ENCODE measurements at places on chromosomes 7 and 10.

DNA sequence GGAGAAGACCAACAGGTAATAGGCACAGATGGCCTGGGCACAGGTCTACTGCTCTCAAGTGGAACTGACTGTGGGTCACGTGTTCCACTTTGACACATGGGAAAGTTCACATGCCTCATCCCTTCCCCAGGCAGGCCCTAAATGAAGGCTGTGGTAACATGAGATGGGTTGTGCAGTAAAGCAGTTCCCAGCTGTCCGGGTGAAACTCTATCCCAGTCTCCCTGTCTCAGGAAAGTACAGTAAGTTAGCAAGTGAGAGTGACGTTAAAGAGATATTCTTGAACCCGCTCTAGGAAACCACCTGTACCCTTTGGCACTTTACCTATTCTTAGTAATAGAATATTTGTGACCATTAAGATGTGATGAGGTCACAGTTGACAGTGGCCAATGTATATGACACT is 343.7 kb upstream of the AOAH start:
- DNase-seq, result peak; percentile 96

DNA sequence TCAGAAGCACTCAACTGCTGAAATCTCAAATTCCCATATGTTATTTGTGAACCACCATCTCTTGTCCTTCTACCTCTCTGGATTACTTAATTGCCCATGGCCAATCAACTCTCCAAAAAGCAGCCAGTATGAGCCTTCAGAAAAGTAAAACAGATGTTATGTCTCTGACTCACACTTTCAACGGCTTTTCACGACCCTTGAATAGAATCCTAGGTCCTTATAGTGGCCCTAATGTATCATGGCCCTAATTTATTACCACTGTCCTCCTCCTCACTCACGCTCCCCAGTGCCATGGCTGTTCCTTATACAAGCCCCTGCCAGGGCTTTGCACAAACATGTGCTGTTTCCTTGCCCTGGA is 20.0 kb downstream of the ZNF438 start:
- DNase-seq, result peak; percentile 60

DNA sequence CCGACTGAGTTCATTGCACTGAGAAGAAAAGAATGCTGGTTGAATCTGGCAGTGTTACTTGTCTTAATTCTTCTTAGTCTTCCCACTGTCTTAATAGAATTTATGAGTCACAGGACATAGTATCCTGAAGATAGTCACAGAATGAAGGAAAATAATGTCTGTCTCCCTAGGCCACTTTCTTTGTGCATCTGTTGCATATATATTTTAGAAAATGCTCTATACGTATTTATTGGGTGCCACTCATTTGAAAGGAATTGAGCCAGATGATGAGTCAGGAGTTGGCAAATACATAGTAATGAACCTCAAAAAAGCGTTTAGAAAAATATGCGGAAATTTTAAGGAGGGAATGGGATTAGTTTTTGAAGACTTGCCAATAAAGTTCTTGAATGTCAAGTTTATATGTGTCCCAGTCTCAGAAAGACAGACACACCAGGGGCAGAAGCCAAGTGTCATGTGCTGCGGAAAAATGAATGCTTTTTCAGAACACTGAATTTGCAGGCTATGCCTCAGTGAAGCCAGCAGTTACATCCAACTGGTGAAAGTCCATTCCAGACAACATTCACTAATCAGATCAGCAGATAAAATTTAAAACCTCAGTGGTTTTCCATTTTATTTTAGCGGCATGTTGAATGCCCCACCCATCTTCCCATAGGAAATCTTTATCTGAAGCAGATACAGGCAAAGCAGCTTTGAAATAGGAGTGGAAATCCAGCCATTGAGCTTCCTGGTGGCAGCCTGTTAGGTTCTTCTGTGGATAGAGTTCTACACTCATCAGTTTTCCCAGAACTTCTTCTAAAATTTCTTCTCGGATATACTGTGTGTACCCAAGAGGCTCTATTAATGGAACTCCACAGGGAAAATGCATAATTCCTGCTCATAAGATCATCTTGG is 308.4 kb downstream of the BICC1 start:
- peak; percentile 91 for DNase-seq

GRCh38 chr7:129110258-129110981 is 34.1 kb upstream of the TSPAN33 start:
- no peak for DNase-seq

DNA sequence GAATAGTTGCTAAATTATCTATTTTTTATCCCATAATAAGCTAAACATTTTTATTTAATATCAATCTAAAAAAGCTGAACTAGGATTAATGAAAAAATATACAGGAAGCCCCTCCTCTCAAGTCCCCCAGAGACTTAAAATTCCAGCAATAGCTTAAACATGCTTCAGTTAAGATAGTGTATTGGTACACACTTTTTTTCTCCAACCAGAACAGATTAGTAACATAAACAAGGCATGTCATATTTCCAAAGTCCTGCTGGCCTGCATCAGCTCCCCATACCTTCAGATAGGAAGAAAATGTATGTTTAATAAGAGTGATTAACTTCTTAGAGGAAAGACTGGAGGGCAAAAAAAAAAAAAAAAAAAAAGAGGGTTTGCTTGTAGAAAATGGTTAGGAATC is 7.1 kb downstream of the TBX20 start:
- DNase-seq, result no peak

DNA sequence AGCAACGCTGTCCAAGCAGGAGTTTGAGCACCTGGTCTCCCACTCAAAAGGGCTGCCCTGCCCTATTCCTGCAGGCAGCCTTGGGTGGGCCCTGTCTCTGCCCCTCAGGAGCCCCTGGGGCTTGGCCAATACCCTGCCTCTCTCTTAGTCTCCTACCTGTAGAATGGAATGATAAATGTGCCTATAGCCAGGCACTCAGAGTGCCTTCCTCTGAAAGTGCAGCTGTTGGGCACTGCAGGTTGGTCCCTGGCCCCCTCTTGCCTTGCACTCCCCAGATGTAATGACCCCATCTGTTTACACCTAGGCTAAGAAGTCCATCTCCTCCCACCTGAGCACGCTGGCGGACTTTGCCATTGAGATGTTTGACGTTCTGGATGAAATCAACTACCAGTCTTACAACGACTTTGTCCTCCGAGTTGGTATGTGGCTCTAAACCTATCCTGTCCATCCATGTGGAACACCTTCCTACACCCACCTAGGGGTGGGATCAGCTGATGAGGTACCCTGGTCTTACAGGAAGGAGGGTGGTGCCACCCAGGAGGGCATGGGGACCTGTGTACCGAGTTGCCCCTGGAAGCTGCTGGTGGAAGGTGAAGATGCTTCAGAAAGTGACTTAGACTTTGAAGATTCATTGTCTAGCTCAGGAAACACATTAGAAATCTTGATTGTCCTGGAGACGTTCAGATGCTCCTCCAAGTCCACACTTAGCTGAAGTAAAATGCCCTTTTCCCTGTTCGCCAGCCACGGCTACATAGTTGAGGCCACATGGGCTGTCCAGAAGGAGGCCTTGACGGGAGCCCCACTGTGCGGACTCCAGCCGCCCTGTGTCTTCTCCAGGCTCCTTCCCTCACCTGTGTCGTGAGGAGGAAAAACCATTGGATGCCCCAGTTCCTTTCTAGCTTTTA is 134.1 kb downstream of the ADCY1 start:
- no peak for DNase-seq

GRCh38 chr7:81594767-81595166 is 175.1 kb downstream of the HGF start:
- no peak for DNase-seq

DNA sequence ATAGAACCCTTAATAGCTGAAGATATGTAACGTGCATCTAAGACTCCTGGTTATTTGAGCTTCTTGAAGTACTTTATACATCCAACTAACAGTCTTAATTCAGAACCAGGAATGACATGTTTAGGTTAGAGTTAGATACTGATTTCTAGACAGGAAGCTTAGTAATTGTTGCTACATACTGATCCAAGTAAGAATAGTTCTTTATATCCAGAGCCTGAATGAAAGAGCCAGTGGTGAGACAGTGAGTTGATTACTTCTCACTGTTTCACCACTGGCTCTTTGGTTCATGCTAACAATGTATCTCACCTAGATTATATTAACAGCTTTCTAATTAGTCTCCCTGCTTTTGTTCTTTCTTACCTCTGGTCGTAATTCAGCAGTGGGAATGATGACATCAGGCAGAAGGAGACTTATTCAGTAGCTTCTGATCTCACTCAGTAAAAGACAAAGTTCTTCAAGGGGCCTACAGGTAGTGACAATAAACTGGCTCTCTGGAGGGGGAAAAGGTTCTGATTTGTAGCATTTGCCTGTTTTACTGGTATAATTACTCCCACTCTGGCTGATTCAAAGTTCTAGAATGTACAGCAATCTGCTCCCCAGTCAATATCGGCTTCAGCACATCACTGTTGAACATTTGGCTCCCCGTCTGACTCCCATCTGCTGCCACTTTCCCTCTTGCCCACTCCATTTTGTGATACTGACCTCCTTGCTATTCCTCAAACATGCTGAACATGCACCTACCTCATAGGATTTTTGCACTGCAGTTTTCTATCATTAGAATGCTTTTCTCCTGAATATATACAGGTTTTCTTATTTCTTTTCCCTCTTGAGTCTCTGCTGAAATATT is 29.1 kb downstream of the MCU start:
- DNase-seq, result no peak

DNA sequence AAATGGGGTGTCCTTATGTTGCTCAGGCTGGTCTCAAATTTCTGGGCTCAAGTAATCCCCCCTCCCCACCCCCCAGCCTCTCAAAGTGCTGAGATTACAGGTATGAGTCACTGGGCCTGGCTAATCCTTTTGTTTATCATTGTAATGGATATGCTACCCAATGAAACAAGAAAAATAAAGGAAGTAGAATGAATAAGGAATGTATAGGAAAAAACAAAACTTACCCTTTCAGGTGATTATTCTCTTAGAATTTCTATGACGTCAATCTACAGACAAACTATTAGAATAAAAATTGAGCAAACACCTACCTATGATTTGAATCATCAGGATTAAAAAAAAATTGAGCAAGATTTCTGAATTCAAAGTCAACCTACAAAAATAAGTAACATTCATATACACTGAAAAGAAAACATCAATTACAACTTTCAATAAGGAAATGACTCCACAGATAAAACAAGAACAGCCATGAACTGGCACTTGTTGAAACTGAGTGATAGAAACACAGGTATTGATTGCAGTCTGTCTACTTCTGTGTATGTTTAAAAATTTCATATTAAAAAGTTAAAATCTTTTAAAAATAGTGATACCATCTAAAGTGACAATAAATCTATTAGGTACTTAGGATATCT is 12.2 kb downstream of the ADAM12 start:
- DNase-seq, result peak; percentile 65

DNA sequence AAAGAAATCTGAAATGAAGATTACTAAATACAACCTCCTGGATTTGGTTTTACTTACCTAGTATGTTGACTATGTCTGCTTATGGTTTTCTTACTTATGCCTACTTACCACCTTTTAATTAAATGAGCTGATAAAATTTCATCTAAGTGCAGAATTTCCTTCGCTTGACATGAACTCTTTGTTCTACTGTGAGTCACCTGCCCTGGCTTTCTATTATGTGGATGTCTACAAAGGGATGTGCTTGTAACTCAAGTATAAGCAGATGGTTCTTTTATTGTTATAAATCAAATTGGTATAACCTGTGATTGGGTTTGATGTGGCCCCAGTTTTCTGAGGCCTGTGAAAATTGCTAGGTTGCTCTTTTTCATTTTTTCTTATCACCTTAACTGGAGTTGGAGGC is 389.1 kb upstream of the ANKRD30A start:
- no peak for DNase-seq

DNA sequence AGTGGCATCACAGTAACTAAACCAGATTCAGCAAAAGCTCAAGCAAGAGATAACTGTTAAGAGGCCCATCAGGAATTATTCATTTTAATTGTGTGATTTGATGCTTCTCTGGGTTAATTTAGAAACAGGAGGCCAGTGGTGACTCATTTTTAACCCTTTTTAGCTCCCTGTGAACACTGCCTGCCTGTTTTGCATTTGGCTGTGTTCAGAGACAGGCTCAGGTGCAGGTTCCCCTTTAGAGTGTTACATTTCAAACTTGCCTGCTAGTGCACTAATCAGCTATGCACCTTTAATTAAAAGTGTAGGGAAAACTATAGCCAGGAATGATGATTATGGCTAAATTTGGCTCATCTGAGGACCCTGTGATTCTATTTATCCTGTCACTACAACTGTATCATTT is 6.5 kb downstream of the STAMBPL1 start:
- DNase-seq, result no peak

DNA sequence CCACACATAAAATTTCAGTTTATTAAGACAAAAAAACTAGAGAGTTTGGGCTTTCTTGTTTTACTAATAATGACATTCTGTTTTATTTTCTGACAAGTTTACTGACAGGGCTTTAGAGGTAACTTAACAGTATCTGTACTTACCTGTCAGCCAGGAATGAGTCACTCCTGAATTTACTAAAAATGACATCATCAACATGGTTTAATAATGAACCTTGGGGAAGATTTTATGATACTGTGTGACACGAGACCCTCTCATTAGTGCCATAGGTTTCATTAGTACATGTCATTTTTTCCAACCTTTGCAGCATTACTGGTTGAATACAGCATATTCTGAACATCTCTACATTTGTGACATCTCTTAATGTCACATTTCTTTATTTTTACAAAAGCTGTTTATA is 131.1 kb downstream of the KCND2 start:
- DNase-seq, result no peak

DNA sequence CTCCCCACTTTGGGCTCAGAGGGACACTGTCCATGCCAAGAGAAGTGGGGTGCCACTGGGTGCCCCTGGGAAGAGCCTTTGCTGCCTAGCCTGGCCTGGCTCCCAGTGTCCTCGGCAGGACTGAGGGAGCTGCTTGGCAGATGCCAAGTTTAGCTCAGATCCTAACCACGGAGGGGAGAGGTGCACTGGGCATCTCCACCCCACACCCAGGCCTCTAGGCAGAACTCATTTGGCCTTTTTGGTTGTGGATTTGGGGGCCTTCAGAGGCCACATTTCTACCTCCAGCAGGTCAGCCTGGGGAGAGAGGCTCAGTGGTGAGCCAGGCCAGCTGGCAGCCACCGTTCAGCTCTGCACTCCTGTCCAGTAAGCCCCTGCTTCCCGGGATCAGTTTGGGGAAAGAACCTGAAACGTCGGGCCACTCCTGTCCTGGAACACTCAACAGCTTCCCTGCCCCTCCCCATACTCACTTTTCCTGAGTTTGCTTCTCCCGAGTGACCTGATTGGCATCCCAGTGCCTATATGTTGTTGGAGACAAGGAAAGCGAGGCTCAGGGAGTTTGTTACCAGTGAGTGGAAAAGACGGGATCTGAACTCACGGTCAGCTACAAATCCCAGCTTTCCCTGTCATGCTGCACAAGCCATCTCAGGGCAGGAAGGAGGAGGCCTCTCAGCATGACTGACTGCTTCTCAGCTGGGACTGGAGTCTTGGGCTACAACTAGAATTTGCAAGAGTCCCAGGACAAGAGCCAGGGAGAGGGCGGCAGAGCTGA is 11.2 kb upstream of the CXCL12 start:
- DNase-seq, result no peak

GRCh38 chr10:124344931-124345330 is 73.8 kb downstream of the OAT start:
- no peak for DNase-seq

GRCh38 chr7:17651863-17652385 is 288.4 kb downstream of the SNX13 start:
- peak; percentile 96 for DNase-seq

- DNase-seq, result no peak
These were observed 34.6 kb upstream of the PDK4 start for GRCh38 chr7:95630702-95631458.
